ENCODE measurements at places on chromosomes 6 and 20. TPM values are rescaled to one million over a fixed set of nuclear protein-coding genes. Genes with fewer than 3 reads are reported as not detected.

DNA sequence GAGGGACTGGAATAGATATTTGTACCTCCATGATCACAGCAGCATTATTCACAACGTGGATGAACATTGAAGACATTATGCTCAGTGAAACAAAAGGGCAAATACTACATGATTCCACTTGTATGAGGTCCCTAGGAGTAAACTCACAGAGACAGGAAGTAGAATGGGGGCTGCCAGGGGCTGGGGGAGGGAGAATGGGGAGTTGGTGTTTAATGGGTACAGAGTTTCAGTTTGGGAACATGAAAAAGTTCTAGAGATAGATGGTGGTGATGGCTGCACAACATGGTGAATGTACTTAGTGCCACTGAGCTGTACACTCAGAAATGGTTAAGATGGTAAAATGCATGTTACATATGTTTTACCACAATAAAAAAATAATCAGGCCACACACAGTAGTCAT is 164.3 kb upstream of the RREB1 start:
- H3K27ac ChIP-seq, result no peak overlapping the region
- H3K4me3 ChIP-seq, result no peak overlapping the region
- H3K36me3 ChIP-seq, result no peaks in the 10 kb centered on the region

The PCK1 gene
- total RNA-seq, result not detected

DNA sequence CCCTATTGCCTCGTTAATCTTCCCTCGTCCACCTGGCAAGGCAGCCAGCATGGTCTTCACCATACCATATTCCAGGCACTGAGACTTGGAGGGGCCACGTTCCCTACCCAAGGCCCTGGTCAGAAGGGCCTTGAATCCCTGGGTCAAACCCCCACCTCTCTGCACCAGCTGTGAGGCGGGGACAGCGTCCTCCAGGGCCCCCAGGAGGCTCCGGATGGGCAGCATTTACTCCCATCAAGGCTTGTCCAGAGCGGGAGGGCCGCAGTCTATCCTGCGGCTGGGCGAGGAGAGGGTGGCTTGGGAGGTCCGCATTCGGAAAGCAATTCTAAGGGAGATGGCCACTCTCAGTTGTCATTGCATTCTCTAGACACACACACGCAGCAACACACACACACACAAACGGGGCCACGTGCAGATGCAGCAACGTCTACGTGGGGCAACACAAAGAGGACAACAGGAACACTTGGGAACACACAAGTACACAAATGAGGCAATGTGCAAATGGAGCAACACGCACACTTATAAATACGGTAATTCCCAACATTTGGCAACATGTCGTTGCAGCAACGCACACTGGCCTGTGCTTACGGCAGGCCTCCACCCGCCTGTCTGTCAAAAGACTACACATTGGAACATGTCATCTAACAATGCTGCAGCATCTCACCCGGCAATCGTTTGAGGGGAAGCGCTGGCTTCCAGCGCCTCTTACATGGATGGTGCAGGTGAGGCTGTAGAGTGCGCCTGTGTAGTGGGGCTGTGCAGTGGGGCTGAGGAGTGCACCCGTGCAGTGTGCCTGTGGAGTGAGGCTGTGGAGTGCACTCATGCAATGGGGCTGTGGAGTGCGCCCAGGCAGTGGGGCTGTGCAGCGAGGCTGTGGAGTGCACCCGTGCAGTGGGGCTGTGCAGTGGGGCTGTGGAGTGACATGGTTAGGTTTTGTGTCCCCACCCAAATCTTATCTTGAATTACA is 12.9 kb upstream of the NTSR1 start:
- no peaks in the 10 kb centered on the region for H3K36me3 ChIP-seq
- H3K27me3 ChIP-seq, result peaks cover 71% of the 10 kb centered on the region
- H3K27ac ChIP-seq, result no peak overlapping the region
- H3K4me1 ChIP-seq, result no peaks in the 10 kb centered on the region

The RAET1E gene
- total RNA-seq, result 0.28 TPM

- no peak overlapping the region for H3K27ac ChIP-seq
- no peaks in the 10 kb centered on the region for H3K4me1 ChIP-seq
- no peak overlapping the region for H3K4me3 ChIP-seq
- H3K27me3 ChIP-seq, result no peaks in the 10 kb centered on the region
- no peak for DNase-seq
Observed at GRCh38 chr6:1088492-1089001, 223.4 kb upstream of the FOXQ1 start.

DNA sequence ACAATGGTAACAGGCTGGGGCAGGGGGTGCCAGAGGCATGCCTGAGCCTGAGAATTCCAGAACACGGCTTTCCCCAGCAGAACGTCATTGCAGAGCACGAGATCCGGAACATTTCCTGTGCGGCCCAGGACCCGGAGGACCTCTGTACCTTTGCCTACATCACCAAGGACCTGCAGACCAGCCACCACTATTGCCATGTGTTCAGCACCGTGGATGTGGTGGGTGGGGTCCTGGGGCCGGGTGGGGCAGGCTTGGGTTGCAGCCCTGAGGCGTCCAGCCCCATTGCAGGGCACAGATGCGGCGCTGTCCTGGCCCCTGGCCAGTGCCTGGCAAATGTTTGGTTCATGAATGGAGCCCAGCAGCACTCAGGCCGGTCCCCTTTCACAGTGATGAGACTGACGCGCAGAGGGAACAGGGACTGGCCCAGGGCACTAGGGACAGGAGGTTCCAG is 57.1 kb downstream of the TCP11 start:
- no peaks in the 10 kb centered on the region for H3K4me1 ChIP-seq
- H3K4me3 ChIP-seq, result no peak overlapping the region
- no peak for DNase-seq
- no peak overlapping the region for H3K27ac ChIP-seq

DNA sequence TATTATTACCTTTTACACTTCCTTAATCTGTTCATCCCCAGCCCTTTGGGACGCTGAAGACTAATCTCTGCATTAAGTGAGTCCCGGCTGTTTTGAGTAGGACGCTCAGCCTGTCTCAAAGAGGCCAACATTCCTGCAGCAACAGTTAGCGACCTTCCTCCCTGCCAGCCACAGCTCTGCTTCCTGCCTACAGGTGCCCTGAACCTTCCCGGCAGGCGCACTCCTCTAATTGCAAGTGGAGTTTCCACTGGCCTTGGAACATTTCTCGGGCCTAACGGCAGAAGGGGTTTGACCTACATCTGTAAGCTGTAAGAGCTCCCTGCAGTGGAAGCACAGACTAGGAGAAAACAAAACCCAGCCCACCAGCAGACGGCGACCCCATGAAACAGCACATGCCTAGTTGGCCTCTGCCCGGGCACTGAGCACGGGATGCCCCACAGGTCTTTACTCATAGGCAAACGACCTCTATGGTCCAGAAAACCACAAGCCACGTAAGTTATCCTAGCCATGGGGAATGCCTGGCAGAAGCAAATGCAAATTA is 137.9 kb downstream of the DTNBP1 start:
- H3K4me3 ChIP-seq, result no peak overlapping the region
- no peak overlapping the region for H3K27ac ChIP-seq
- no peaks in the 10 kb centered on the region for H3K27me3 ChIP-seq
- H3K36me3 ChIP-seq, result peaks cover 14% of the 10 kb centered on the region
- no peaks in the 10 kb centered on the region for H3K4me1 ChIP-seq

DNA sequence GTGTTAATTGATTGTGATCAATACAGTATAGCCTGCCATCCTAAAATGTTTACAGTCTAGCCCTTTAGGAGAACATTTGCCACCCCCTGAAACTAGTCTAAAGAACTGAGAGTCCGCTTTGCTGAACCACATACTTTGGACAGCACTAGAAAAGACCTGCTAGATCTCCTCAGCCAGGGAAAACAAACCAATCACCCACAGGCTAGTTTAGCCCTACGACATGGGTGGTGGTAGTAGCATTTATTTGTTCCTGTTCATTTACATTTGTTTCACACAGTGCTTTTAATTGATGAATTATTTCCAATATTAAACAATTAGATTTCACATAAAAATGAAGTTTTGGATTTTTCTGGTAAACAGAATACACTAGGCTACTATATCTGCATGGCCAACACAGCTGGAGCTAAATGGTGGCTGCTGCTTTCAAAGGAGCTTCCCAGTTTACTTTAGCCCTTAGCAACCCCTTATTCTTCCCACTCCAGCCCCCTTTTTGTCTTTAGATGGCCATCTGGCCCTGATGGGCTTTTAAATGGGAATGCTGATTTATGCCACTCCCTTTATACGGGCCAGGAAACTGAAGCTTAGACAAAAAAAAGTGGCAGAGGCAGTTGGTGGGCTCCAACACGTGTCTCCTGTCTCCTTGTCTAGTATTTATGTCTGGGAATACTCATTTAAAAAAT is 72.4 kb downstream of the ADGRG6 start:
- H3K27me3 ChIP-seq, result no peaks in the 10 kb centered on the region
- H3K36me3 ChIP-seq, result no peaks in the 10 kb centered on the region
- no peak overlapping the region for H3K4me3 ChIP-seq
- H3K4me1 ChIP-seq, result peaks cover 63% of the 10 kb centered on the region

The TBXT gene
- total RNA-seq, result not detected

The OPRL1 gene
- 0.16 TPM for total RNA-seq

The C20orf141 gene
- not detected for total RNA-seq

DNA sequence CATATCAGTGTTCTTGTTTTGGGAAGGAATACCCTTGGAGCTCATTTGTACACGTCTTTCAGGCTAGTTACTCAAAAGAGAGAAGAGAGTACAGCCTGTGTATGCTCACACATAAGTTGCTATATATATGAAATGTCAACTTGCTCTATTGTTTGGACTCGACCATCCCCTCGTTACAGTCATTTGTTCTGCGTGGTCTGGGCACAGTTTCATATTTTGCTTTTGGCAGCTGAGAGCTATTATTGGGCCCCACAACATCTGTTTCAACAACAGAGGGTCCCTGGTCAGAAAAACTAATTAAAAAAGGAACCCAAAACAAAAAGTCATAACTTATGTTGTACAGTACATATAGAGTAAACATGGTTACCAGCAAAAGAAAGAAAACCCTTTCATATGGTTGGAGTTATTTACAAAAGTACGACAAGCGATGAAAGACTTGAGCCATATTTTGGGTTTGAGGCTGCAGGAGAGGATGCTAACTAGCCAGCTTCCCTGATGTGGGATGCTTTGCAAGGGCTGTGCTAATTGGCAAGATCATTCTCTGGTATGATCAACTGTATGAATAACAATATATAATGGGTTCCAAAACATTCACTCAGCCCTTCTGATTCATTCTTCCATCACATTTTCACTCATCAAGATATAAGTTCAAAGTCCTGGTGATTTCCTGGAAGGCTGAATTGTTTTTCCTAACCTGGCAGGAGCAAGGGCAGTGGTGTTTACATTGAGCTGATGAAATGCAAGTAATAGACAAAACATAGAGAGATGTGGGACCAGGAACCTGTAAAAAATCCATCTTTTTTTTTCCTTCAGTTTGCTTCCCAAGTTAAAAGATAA is 137.9 kb downstream of the RPS12 start:
- H3K27ac ChIP-seq, result no peak overlapping the region
- no peaks in the 10 kb centered on the region for H3K27me3 ChIP-seq
- no peak for DNase-seq
- no peaks in the 10 kb centered on the region for H3K36me3 ChIP-seq

GRCh38 chr20:46713957-46714834 is 4.7 kb downstream of the SLC2A10 start:
- no peak overlapping the region for H3K27ac ChIP-seq
- DNase-seq, result no peak
- peaks cover 14% of the 10 kb centered on the region for H3K4me1 ChIP-seq

The SPATS1 gene
- total RNA-seq, result not detected

The PLA2G7 gene
- not detected for total RNA-seq

DNA sequence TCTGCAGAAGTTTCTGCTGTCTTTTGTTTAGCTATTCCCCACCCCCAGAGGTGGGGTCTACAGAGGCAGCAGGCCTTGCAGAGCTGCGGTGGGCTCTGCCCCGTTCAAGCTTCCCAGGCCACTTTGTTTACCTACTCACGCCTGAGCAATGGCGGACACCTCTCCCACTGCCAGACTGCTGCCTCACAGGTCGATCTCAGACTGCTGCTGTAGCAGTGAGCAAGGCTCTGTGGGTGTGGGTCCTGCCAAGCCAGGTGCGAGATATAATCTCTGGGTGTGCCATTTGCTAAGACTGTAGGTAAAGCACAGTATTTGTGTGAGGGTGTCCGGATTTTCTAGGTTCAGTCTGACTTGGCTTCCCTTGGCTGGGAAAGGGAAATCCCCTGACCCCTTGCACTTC is 23.6 kb upstream of the ZNF337 start:
- no peaks in the 10 kb centered on the region for H3K27me3 ChIP-seq
- no peak overlapping the region for H3K27ac ChIP-seq
- H3K4me3 ChIP-seq, result no peak overlapping the region
- no peaks in the 10 kb centered on the region for H3K36me3 ChIP-seq

GRCh38 chr6:75937846-75938245 is 134.6 kb downstream of the IMPG1 start:
- H3K36me3 ChIP-seq, result no peaks in the 10 kb centered on the region
- no peak overlapping the region for H3K4me3 ChIP-seq
- 0 out of 2 replicates have a peak, but pooled peaks cover 3% of the 10 kb centered on the region for H3K27me3 ChIP-seq
- peaks cover 5% of the 10 kb centered on the region for H3K4me1 ChIP-seq
- no peak for DNase-seq

GRCh38 chr6:34574647-34575293 is 18.6 kb upstream of the SPDEF start:
- H3K4me1 ChIP-seq, result no peaks in the 10 kb centered on the region
- H3K27ac ChIP-seq, result no peak overlapping the region
- no peaks in the 10 kb centered on the region for H3K36me3 ChIP-seq
- H3K4me3 ChIP-seq, result no peak overlapping the region
- no peak for DNase-seq
- H3K27me3 ChIP-seq, result no peaks in the 10 kb centered on the region

DNA sequence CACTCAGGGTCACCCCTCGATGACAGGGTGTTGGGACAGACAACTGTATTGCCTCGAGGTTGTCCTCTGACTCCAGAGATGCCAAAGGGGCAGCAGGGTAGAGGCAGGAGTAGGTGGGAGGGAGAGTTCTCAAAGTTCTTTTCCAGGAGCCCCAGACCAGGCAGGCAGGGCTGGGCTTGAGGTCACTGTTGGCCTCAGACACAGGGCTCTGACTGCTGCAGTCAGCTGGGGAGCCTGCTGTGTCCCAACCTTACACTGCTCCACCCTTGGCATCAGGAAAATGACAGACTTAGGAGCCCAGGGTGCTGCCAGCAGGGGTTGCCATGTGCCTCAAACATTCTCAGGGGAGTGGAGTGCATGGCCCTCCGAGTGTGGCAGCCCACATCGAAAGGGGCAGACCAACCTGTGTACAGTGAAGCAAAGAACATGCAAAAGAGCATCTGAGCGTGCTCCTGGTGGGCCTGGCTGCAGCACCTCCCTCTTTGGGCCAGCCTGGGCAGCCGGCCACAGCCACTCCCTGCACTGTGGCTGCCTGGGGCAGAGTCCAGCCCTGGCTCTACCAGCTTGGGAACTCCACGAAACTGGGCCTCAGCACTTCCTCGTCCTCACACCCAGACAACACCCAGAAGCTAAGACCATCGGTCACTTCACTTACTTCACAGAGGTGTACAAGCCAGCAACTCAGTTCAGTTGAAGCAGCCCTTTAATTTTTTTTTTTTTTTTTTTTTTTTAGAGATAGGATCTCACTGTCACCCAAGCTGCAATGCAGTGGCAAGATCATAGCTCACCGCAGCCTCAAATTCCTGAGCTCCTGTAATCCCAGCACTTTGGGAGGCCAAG is 24.0 kb downstream of the C6orf132 start:
- H3K27ac ChIP-seq, result no peak overlapping the region

GRCh38 chr20:54346276-54346675 is 129.1 kb upstream of the DOK5 start:
- H3K27ac ChIP-seq, result 0 out of 2 replicates have a peak overlapping the region, but pooled peaks have one; percentile 45
- no peak for DNase-seq
- peaks cover 46% of the 10 kb centered on the region for H3K4me1 ChIP-seq
- H3K27me3 ChIP-seq, result no peaks in the 10 kb centered on the region

The GLP1R gene
- not detected for total RNA-seq

GRCh38 chr20:14790771-14791620 is 453.6 kb upstream of the FLRT3 start:
- H3K27me3 ChIP-seq, result no peaks in the 10 kb centered on the region
- no peaks in the 10 kb centered on the region for H3K4me1 ChIP-seq
- no peak overlapping the region for H3K27ac ChIP-seq
- DNase-seq, result no peak
- no peak overlapping the region for H3K4me3 ChIP-seq

Measured in SJSA1 (cell line).